ENCODE measurements at places on chromosomes 1 and 21. TPM values are rescaled to one million over a fixed set of nuclear protein-coding genes. Genes with fewer than 3 reads are reported as not detected.

DNA sequence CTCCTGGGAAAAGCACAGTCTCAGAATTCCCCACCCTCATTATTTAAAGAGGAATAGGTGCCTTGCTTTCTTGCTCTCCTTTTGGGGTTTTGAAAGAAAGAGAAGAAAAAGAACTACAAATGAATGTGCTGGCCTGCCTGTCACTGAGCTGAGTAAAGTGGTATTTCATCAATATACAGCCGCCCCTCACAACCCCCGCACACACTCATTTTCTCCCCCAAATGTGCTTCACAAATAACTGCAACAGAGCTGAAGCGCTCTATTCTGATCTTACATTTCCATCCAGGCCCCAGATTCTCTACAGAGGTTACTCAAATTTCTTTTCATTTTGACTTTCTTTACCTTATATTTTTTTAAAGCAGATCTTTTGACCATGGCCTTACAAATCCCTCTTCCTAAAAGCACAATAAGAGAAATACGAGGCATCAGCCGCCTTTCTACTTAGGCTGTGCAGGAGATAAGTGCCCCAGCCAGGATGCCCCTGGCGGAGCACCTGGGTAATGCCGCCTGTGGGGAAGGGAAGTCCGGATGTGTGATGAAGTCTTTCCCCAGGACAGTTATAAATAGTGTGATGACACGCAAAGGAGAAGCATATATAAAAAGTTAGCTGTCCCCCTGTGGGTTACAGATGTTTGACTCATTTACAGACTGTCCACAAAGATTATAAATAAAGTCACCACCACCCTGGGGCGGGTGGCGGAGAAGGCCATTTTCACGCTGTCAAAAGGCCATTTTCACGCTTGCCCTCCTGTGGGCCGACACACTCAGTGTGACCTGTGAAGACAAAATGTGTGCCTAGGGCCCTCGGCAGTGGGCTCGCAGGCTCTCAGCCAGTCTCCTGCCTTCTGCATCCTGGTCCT, 6.5 kb downstream of the KCNN3 start:
- peaks cover 19% of the 10 kb centered on the region for H3K27me3 ChIP-seq
- peaks cover 12% of the 10 kb centered on the region for H3K4me1 ChIP-seq
- DNase-seq: no peak

GRCh38 chr1:159892944-159893343, 7.0 kb downstream of the CFAP45 start:
- DNase-seq: peak; percentile 39
- H3K36me3 ChIP-seq: no peaks in the 10 kb centered on the region
- no peak overlapping the region for H3K4me3 ChIP-seq
- no peak overlapping the region for H3K27ac ChIP-seq
- peaks cover 15% of the 10 kb centered on the region for H3K4me1 ChIP-seq
- peaks cover 18% of the 10 kb centered on the region for H3K27me3 ChIP-seq

GRCh38 chr1:168504064-168504837, 39.5 kb downstream of the XCL2 start:
- peak; percentile 41 for DNase-seq
- peaks cover 63% of the 10 kb centered on the region for H3K4me1 ChIP-seq
- no peaks in the 10 kb centered on the region for H3K27me3 ChIP-seq
- peaks cover 16% of the 10 kb centered on the region for H3K36me3 ChIP-seq

GRCh38 chr1:89763649-89763986, 57.2 kb upstream of the LRRC8D start:
- DNase-seq: no peak
- no peaks in the 10 kb centered on the region for H3K27me3 ChIP-seq
- H3K36me3 ChIP-seq: peaks cover 29% of the 10 kb centered on the region
- H3K27ac ChIP-seq: peak overlapping the region; percentile 79
- H3K4me1 ChIP-seq: peaks cover 49% of the 10 kb centered on the region

GRCh38 chr1:163171826-163172225, 30.9 kb downstream of the RGS5 start:
- H3K36me3 ChIP-seq: no peaks in the 10 kb centered on the region
- no peaks in the 10 kb centered on the region for H3K27me3 ChIP-seq
- no peak overlapping the region for H3K27ac ChIP-seq
- no peak for DNase-seq
- H3K4me1 ChIP-seq: no peaks in the 10 kb centered on the region

GRCh38 chr1:232426801-232427200, 203.1 kb downstream of the SIPA1L2 start:
- no peaks in the 10 kb centered on the region for H3K36me3 ChIP-seq
- H3K27ac ChIP-seq: no peak overlapping the region
- no peak overlapping the region for H3K4me3 ChIP-seq
- H3K27me3 ChIP-seq: no peaks in the 10 kb centered on the region
- no peaks in the 10 kb centered on the region for H3K4me1 ChIP-seq

GRCh38 chr1:40241362-40241761, 6.4 kb upstream of the TMCO2 start:
- H3K27ac ChIP-seq: peak overlapping the region; percentile 81
- peaks cover 67% of the 10 kb centered on the region for H3K4me1 ChIP-seq
- H3K27me3 ChIP-seq: no peaks in the 10 kb centered on the region

- peaks cover 46% of the 10 kb centered on the region for H3K4me1 ChIP-seq
- no peaks in the 10 kb centered on the region for H3K27me3 ChIP-seq
- peaks cover 64% of the 10 kb centered on the region for H3K36me3 ChIP-seq
- no peak overlapping the region for H3K27ac ChIP-seq
- no peak overlapping the region for H3K4me3 ChIP-seq
- no peak for DNase-seq
Measured at GRCh38 chr1:206903687-206904086, 6.4 kb downstream of the IL24 start.

DNA sequence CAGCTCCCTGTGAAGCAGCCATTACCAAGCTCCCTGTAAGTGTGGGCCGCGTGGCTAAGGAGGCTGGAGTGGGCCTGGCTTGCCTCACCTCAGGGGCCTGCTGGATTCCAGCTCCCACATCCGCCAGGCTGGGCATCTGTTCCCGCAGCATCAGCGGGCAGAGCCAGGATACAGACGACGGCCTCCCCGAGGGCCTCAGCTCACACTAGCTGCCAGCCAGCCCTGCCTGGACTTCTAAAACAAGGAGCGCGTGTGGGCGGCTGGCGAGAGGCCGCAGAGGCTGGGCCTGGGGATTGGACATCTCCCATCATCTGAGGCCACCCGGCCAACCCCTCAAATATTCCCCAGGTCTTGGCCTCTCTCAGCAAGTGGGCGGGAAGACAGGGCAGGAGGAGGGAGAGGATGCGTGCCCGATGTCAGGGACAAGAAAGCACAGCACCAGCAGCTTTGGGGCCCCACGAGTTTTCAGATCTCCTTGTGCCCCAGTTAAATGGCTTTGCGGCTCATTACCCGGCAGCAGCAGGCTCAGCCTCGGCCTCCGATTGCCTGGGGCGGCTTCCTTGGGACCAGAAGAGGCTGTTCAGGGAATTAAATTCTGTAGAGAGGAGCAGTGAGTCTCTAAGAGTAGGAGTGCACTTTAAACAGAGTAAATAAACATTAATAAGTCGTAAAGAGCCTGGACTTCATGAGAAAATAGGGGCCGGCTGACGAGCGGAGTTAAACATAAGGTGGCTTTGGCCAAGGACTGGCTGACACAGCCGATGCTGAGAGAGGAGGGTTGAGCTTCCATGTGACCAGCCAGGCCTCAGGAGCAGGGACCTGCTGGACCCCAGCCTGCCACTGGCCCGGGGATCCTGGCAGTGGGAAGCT, 208.9 kb upstream of the C1orf174 start:
- H3K4me1 ChIP-seq: no peaks in the 10 kb centered on the region
- no peaks in the 10 kb centered on the region for H3K27me3 ChIP-seq
- H3K36me3 ChIP-seq: no peaks in the 10 kb centered on the region

DNA sequence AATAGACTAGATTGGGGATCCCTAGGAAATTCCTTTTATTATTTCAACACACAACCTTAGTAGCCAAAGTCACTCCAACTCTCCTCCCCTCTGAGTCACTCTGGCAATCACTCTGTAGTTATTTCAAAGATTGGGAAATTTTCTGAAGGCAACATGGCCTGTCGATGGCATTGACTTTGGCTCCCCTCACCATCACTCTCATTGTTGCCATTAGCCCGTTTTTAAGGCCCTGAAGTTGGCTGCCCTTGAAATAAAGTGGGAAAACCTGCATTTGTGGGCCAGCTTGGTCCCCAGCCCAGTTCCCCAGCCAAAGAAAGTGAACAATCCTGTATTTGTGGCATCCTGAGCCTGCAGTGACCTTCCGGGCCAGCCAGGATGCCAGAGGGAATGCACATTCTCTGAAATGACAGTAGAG, 52.5 kb downstream of the CDC7 start:
- no peaks in the 10 kb centered on the region for H3K27me3 ChIP-seq
- no peak overlapping the region for H3K27ac ChIP-seq
- peaks cover 93% of the 10 kb centered on the region for H3K4me1 ChIP-seq
- no peak overlapping the region for H3K4me3 ChIP-seq

- peaks cover 18% of the 10 kb centered on the region for H3K4me1 ChIP-seq
- H3K27ac ChIP-seq: no peak within 1 kb of the TSS
- DNase-seq: peak; percentile 75
- no peaks in the 10 kb centered on the region for H3K36me3 ChIP-seq
Measured at GRCh38 chr1:8317647-8318381, at the start of gene SLC45A1. TSS of gene SLC45A1 (plus strand) at chr1:8318114. CDS start at chr1:8324330, 6,216 bp downstream.

- no peak overlapping the region for H3K4me3 ChIP-seq
- H3K4me1 ChIP-seq: no peaks in the 10 kb centered on the region
- peaks cover 20% of the 10 kb centered on the region for H3K27me3 ChIP-seq
Measured at GRCh38 chr1:201276891-201277290, 6.4 kb upstream of the PKP1 start.

- no peaks in the 10 kb centered on the region for H3K27me3 ChIP-seq
- H3K27ac ChIP-seq: no peak overlapping the region
- peaks cover 4% of the 10 kb centered on the region for H3K36me3 ChIP-seq
- peaks cover 7% of the 10 kb centered on the region for H3K4me1 ChIP-seq
- H3K4me3 ChIP-seq: no peak overlapping the region
Measured at GRCh38 chr1:25890239-25891034, 14.9 kb upstream of the PAQR7 start.

DNA sequence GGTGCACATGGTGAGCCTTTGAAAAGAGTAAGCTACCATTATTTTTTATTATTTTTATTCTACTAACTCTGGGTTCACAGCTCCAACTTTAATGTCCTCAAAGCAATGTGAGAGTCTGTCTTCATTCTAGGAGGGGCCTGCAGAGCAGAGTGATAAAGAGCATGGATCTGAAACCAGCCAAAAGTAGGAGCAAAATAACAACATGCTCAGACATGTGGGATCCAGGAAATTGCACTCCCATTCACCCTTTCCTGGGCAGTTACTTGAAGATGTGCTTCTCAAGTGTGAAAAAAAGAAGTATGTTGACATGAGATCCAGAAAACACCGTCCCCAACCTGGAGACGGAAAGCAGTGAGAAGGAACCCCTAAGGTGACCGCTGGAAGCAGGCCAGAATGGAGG, 8.7 kb upstream of the LIN28A start:
- H3K36me3 ChIP-seq: no peaks in the 10 kb centered on the region
- H3K27me3 ChIP-seq: peaks cover 29% of the 10 kb centered on the region
- H3K27ac ChIP-seq: no peak overlapping the region
- no peak overlapping the region for H3K4me3 ChIP-seq

DNA sequence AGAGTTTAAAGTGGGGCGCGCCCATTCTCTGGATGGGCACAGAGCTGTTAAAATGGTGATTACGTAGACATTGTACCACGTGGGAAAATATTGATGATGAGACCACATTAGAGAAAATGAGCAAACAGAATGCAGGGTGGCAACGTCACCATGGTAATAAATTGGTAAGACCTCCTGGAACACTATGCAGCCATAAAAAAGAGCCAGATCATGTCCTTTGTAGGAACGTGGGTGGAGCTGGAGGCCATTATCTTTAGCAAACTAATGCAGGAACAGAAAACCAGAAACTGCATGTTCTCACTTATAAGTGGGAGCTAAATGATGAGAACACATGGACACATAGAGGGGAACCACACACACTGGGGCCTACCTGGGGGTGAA, 53.5 kb upstream of the CLDN14 start:
- no peak overlapping the region for H3K27ac ChIP-seq
- H3K36me3 ChIP-seq: no peaks in the 10 kb centered on the region
- H3K4me3 ChIP-seq: no peak overlapping the region
- H3K27me3 ChIP-seq: peaks cover 2% of the 10 kb centered on the region

GRCh38 chr21:42855171-42855936, 24.0 kb downstream of the WDR4 start:
- no peak overlapping the region for H3K27ac ChIP-seq
- peaks cover 35% of the 10 kb centered on the region for H3K36me3 ChIP-seq
- no peak for DNase-seq
- H3K4me3 ChIP-seq: no peak overlapping the region
- H3K4me1 ChIP-seq: peaks cover 2% of the 10 kb centered on the region

- H3K27ac ChIP-seq: no peak overlapping the region
- no peak for DNase-seq
- H3K4me3 ChIP-seq: no peak overlapping the region
- no peaks in the 10 kb centered on the region for H3K27me3 ChIP-seq
- no peaks in the 10 kb centered on the region for H3K36me3 ChIP-seq
Measured at GRCh38 chr1:244163861-244164510, 112.9 kb downstream of the ZBTB18 start.

DNA sequence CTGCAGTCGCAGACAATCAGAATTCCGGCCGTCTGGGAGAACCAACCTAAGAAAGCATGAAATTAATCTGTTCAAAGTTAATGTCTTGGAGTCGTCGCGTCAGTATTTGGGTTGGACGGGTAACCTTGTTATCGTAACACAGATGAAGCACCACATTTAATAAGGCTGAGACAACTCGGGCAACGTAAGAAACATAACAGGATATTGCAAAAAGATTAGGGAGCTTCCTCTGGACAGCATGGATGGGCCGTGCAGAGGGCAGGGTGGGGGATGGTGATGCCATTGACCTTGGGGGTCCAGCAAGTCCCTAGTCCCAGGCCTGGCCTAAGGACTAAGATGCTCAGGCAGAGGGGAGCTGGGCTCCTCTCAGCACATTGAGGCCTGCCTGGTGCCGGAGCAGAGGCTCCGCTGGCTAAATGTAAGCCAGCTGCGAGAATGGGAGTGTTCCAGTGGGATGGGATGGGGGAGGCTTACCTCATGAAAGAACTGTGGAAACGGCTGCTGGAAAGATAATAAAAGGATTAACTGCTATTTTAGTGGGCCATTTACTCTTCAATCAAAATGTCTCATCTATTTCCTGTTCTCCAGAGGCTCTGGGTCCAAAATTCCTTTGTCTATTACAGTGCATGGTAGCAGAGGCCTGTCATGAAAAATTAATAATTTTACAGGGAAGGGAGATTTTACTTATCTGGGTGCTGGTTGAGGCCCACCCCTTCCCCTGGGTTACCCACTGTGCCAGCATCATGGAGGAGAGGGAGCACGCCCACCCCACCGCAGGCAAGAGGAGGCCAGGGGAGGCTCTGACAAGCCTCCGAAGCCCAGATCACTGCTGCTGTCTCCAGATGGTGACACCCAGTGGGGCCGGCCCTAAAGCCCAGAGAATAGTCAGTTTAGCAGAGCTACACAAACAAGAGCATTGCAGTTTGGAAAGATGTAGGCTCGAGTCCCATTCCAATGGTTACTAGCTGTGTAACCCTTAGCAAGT, 131.6 kb downstream of the DMRTB1 start:
- no peak for DNase-seq
- peaks cover 6% of the 10 kb centered on the region for H3K27me3 ChIP-seq
- no peaks in the 10 kb centered on the region for H3K36me3 ChIP-seq
- H3K4me3 ChIP-seq: no peak overlapping the region

- peaks cover 1% of the 10 kb centered on the region for H3K4me1 ChIP-seq
- H3K4me3 ChIP-seq: no peak overlapping the region
- no peak overlapping the region for H3K27ac ChIP-seq
Measured at GRCh38 chr1:6825828-6826227, 40.6 kb downstream of the CAMTA1 start.

ADAMTS5 gene
- total RNA-seq: not detected

ZNF648 gene
- total RNA-seq: not detected

GADD45A gene
- 16.6 TPM for total RNA-seq

LORICRIN gene
- not detected for total RNA-seq

IRF2BP2 gene
- 83.0 TPM for total RNA-seq

TMCO2 gene
- 0.42 TPM for total RNA-seq

C1orf185 gene
- total RNA-seq: not detected

MFSD2A gene
- 2.8 TPM for total RNA-seq

BMP8B gene
- total RNA-seq: 0.17 TPM

OXCT2 gene
- total RNA-seq: not detected
